Left renal pelvis (tissue), 4 donors: ENCODE measurements at places on chromosomes 6 and 20. TPM values are rescaled to one million over a fixed set of nuclear protein-coding genes. Genes with fewer than 3 reads are reported as not detected.

DNA sequence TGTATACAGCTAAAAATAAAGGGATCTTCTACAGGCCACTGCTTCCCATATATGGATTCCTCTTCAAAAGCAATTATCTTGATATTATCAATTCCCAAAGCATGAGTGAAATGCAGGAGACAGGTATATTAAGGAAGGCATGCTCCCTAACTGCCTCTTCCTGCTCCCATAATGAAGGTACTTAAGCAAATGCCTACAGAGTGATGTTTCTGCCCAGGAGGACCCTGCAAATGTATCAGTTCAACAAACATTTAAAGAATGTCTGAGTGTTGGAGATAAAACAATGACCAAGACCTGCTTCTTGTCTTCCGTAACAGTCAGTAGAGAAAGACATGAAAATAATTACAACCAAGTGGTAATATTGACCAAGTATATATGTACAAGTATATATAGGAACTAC, 4.2 kb downstream of the UBE2J1 start:
- no peak for DNase-seq

The BMP5 gene
- polyA plus RNA-seq: 3.6 TPM

The ZNF341 gene
- 3.1 TPM for polyA plus RNA-seq

The NCOA3 gene
- polyA plus RNA-seq: 39.3 TPM

DNA sequence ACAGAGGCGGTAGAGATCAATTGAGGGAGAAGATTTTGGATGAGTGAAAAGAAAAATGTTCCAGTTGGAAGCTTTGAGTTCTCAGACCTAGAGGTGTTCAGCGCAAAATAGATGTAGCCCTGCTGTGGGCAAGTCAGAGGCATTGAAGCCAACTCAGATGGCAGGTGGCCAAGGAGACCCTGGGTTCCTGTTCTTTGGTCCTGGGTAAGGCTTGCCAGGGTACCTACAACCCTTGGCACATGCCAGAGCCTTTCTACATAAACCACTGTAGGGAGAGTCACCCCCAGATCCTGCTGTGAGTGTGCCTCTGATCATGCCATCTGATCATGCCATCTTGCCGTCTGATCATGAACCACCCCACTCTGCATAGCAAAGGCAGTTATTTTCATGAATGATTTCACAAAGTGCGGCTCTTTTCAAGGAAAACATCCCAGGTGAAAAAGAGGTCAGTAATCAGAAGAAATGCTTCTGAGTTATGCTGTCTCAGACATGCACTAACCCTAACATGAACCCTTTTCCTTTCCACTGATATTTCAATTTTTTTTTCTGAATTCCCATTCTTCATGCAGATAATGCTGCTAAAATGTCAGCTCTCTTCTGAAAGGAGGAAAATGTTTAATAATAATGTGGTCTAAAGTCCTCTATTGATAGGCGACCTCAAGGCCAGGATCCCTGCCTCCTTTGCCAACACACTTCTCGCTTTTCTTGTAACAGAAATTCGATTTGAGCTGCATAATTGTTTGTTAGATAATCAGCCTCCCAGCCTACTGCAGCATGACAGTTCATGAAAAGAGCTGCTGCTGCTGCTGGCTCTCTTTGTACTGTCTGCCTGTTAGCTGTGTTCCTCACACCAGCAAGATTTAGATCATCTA, 153.6 kb downstream of the MTHFD1L start:
- no peak for DNase-seq
